ENCODE measurements at places on chromosomes 3 and 15.
A peak's percentile ranks its signal among the peaks of the same experiment; 100 is the strongest.

- DNase-seq: no peak
These were observed 482.4 kb upstream of the SGO1 start for GRCh38 chr3:20668411-20668810.

GRCh38 chr3:169453256-169454059 lies 210.1 kb downstream of the MECOM start:
- no peak for DNase-seq

GRCh38 chr3:38005076-38006020 lies 14.8 kb downstream of the VILL start:
- no peak for DNase-seq

DNA sequence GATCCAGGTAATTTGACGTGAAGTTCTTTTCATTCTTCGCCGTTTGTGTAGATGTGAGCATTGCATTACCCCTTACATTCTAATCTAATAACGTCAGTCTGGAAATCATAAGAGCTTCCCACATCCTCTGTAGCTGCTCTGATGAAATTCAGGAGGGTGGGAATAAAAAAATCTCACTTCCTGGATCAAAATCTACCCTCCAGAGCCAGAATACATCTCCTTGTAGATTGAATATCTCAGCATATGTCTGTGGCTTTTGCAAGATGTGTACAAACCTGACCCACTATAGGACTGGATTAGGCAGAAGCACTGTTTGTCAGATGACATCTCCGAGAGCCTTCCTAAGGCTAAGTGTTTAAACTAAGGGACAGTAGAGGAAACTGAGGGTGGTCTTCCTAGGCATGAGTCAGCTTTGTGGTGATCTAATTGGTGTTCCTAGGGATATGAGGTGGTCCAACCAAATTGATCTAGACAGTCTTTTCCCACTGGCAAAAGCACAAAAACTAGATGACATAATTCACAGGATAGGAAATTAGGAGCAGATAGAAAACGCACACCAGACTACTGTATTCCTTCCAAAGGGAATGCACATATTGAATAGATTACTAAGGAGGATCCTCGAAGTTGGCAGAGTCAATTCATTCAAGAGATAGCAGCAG lies 216.3 kb upstream of the LRTM1 start:
- DNase-seq: peak; percentile 88

DNA sequence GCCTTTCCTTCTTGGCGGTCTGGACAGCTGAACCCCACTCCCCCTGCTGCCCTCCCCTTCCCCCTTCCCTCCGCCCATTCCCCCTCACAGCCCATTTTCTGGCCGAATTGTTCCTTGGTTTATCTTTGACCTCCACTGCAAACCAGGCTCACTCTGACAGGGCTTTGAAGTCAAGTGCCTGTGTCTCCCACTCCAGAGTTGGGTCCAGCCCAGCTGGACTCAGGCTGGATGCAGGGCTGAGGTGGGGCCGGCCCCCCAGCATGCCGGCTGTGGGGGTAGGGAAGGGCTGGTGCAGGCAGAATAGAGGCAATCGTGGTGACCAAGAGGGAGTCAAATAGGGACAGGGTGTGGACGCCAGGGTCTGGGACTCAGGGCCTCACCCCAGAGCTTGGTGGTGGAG lies 57.0 kb upstream of the MRPS22 start:
- no peak for DNase-seq

GRCh38 chr3:14507757-14508504 lies 32.2 kb downstream of the GRIP2 start:
- DNase-seq: no peak

- DNase-seq: no peak
These were observed 21.8 kb upstream of the SPATA12 start for GRCh38 chr3:57038466-57039164.

DNA sequence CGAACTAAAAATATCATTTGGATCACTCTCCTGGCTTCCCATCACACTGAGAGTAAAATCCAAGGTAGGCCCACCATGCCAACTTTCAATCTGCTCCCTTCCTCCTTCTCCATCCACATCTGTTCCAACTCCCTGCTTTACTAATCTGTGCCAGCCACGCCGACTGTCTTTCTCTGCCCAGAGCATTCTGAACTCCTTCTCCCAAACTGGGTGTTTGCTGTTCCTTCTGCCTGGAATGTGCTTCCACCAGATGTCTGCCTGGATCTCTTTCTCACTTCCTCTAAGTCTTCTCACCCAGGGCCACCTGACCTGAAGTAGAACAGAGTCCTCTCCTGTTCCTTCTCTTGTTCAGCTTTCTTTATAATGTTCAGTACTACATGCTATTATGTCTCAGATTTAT lies 5.6 kb upstream of the ARL8B start:
- DNase-seq: no peak

DNA sequence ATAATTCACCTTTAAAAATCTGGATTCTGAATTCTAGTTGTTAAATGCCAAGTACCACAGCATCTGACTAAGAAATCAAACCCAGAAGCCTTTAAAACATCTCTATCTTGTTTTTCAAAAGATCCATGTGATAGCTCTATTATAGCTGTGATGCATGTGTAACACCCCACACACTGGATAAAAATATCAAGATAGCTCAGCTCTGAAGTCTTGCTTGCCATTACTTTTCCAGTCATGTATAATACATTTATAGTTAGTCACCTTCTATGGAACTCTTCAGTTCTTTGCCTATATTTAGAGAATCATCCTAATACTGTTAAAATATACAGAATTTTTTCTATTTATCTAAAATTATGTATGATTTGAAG lies 11.6 kb downstream of the ARPP19 start:
- DNase-seq: no peak

- no peak for DNase-seq
These were observed 85.2 kb downstream of the SNRK start for GRCh38 chr3:43371494-43371893.

DNA sequence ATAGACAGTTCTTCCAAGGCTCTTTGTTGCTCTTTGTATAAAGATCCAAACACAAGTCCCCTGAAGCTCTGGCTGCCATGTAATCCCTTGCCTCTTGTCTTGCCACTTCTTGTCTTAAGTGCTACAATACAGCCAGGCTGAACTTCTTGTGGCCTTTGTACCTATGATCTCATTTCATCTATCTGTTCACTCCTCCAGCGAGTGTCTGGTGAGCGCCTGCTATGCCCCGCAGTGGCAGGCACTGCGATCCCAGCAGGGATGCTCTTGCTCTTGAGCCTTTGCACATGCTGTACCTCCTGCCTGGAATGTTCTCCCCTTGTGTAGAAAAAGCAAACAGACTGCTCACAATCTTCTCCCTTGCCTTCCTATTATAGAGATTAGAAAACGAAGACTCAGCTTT lies 81.9 kb upstream of the ADPGK start:
- no peak for DNase-seq

DNA sequence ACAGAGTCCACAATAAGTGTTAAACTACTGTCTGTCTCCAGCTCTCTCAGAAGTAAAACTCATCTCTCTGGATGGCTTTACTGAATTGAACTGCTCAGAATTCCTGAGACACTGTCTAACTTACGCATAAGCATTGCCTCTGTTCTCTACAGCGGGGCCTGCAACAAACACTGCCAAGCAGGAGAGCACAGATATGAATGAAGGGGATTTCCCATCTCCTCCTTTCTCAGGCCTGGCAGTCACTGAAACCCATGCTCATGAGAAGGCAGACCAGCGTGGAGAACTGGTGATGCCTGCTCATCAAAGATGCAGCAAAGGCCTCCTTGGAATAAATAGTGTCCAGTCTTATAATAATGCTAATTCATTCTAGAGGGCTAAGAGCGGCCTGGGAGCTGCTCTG lies 10.3 kb downstream of the RASGRP1 start:
- DNase-seq: peak; percentile 28

GRCh38 chr15:60660290-60661051 lies 181.5 kb upstream of the ICE2 start:
- DNase-seq: peak; percentile 84

DNA sequence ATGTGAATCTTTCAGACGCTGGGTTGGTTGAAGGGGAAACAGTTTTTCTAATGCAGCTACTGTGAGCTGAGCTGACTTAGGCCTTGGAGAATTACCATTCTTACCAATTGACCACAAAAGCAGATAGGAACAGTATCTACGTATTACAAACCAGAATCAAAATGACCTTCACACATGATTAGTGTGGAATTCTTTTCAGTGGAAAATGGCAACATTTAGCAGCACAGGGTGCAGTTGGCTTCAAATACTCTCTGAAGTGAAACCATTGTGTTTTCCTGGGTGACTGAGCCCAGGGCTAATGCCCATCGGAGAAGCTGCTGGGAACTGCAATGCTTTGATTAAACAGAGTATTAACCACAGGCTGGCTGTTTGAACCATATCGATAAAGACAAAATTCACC lies 40.2 kb upstream of the GOLGA8J start:
- DNase-seq: no peak

DNA sequence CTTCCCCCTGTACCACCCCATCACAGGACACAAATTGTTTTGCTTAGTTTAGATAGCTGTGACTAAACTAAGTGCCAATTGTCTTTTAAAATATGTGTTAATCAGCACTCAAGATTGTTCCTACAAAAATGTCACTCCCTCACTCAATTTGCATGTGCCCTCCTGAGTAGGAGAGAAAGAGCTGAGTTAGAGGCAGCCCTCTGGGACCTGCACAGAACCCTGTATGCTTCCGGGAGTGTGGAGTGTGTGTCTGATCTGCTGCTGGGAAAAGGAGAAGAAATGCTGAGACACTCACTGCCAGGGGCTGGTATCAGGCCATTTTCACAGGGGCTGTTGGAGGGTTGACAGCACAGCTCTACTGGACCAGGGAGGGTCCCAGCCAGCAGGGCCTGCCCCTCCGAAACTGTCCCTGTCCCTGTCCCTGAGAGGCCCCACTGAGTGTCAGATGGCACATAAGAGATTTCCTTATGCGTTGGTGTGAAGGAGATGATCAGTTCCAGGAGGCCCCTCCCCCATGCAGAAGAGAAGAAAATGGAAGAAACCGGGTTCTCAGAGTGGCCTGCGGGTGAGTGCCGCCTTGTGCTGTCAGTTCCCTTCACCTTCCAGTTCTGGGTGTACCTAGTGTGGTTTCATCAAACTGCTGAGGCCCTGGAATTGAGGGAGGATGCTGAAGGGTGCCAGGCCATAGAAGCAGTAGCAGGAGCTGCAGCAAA lies 3.9 kb upstream of the B3GNT5 start:
- DNase-seq: no peak

- no peak for DNase-seq
These were observed 837.4 kb downstream of the CADM2 start for GRCh38 chr3:85796140-85796539.

GRCh38 chr3:66256806-66257205 lies 36.0 kb downstream of the SLC25A26 start:
- peak; percentile 44 for DNase-seq

DNA sequence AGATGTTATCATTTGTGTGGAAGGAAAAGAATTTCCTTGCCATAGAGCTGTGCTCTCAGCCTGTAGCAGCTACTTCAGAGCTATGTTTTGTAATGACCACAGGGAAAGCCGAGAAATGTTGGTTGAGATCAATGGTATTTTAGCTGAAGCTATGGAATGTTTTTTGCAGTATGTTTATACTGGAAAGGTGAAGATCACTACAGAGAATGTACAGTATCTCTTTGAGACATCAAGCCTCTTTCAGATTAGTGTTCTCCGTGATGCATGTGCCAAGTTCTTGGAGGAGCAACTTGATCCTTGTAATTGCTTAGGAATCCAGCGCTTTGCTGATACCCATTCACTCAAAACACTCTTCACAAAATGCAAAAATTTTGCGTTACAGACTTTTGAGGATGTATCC lies 15.1 kb downstream of the KLHL24 start:
- DNase-seq: no peak

DNA sequence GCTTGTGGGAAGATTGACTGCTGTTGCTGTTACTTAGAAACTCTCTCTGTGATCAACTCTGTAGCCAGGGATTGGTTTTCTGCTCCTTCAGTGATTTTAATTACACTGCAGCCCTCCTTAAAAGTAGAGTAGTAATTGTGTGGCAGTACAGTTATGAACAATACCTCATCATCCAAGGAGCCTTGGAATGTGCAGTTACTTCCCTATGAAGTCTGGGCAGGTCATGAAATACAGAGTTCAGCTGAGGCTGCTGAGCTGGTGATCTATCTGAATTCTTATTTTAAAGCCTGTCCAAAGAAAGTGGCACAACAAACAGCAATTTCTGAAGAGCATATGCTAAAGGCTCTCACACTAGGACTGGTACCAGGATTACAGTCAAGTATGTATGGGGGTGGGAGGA lies 37.4 kb upstream of the MRPL3 start:
- no peak for DNase-seq

DNA sequence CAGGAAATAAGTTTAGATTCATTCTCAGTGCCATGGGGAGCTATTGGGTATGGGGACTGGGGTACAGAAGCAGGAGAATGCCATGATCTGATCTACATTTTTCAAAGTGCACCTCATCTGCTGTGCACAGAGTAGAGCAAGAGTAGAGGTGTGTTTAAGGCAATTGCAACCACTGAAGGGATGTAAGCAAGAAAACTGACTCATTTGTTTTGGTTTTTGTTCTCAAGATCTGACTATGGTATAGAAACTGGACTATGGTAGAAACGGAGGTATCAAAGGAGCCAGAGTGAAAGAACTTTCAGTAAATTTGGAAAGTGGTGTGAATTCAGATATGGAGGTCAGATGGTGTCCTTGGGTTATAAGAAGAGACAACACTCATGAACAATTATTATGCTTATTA lies 86.2 kb upstream of the CMSS1 start:
- no peak for DNase-seq

DNA sequence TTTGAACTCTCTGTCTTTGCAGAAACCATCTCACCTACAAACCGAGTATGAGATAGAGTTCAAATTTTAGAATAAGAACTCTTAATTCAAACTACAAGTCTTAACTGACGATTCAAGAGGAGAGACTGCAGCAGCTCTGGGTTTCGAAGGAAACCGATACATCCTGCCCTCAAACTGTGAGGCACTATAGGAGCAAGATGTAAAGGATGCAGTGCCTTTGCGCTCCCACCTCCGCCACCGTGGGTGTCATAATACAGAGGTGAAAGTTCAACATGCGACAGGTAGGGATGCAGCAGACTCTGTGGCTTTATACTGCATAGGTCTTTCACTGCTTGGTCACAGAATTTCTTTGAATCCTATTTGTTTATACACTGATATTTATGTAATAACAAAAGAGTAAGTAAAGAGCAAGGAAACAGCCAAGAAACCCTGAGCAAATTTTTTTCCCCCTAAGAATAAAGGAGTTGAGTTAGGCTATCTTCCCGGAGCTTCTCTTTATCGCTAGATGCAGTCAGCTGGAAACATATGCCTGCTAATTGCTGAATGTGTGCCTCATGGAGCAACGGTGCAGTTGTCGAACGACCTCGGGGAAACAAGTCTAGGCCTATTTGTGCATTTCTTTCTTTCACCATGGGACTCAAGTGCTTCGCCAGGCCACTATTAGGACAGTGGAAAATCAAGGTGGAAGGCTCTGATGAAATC lies 1097.6 kb upstream of the CFAP20DC start:
- no peak for DNase-seq

All from cardiac fibroblast (primary cell).